ENCODE measurements at places on chromosomes 2 and 18. TPM values are rescaled to one million over a fixed set of nuclear protein-coding genes. Genes with fewer than 3 reads are reported as not detected.

The PLGLB1 gene
- polyA plus RNA-seq: 11.3 TPM

The RBM45 gene
- polyA plus RNA-seq: 21.9 TPM

DNA sequence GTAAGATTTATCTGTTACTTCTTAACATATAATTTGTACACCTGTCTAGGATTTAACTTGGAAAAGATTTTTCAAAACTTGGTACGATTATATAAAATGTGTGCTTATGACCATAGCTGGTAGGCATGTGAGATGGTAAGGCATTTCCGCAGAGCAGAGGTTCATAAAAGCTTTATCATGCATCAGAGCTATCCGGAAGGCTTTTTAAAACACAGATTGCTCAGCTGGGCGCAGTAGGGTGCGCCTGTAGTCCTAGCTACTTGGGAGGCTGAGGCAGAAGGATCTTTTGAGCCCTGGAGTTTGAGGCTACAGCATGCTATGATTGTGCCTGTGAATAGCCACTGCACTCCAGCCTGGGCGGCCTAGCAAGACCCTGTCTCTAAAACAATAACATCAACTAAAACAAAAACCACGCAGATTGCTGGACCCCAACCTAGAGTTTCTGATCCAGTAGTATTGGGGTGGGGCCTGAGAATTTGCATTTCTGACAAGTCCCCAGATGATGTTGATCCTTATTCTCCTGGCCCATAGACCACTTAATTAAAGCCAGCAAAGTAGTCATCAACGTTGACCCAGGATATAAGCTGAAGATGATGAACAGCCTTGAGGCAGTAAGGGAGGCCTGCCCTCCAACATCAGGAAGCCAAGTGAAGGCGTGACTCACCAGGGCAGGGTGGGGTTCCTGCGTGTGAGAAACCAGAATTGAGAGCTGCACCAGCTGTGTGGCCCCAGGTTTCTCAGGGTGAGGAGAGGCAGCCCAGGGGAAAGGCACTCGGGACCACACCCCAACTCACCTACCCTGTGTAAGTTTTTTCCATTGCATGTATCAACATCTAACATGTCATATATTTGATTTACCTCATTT is 21.6 kb upstream of the SLC20A1 start:
- no peak for DNase-seq

DNA sequence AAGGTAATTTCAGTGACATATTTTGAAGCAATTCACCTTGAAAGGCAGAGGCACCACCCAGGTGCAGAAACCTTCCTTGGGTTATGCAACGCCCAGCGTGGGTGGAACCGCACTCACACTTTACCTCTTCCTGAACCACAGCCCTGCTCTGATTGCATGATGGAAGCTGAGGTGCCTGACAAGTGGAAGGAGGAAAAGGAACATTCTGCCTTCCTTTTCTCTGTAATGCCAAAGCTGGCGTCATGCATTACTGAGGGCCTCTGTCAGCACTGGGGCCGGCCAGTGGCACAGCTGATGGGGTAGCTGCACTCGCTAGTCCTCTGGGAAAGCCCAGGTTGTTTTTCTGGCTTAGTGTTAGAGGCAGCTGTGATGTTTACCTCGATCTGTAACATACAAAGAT is 266.5 kb downstream of the NEDD4L start:
- no peak for DNase-seq

GRCh38 chr2:62293490-62294271 is 97.8 kb downstream of the B3GNT2 start:
- DNase-seq: peak; percentile 71

The FIGN gene
- polyA plus RNA-seq: 8.9 TPM

The MAP2 gene
- polyA plus RNA-seq: 30.0 TPM

DNA sequence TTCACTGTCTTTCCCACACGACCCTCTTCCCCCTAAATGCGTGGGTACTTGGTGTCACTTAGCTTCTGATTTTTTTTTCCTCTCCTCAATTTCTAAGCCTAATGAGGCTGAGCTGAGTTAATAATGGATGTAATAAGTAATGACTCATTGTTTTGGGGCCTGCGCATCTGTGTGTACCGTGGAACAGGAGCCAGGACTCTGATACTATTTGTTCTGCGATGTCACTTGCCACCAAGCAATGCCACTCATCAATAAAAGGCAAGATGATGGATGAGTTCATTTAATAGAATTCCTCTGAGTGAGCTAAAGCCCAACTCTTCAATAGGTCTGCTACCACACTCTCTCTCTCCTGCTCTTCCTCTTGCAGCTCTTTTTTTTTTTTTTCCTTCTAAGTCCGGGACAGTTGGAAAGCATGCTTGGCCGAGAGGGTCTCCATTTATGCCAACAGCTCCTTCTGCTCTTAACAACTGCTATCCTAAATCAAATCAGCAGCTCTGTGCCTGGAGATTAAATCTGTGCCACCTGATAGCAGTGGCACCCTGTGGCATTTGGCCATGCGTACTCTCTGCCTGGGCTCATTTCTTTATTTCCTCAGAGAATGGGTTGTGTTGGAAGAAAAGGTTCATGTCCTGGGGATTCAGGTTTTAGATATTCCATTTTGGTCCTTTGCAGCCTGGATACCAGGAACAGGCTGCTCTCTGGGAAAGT is 1284.2 kb upstream of the PIK3C3 start:
- no peak for DNase-seq

DNA sequence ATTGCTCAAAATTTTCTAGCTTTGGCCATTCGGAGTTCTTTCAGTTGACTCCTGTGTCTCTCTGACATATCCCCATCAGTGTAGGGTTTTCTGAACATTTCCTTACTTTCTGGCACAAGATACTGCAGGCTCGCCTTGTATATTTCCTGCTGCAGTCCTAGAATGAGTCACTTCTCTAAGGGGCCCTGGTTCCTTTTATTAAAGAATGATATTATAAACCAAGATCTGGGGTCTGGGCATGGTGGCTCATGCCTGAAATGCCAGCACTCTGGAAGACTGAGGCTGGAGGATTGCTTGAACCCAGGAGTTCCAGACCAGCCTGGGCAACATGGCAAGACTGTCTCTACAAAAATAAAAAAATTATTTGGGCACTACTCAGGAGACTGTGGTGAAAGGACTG is 3.0 kb upstream of the RPL37A start:
- no peak for DNase-seq

DNA sequence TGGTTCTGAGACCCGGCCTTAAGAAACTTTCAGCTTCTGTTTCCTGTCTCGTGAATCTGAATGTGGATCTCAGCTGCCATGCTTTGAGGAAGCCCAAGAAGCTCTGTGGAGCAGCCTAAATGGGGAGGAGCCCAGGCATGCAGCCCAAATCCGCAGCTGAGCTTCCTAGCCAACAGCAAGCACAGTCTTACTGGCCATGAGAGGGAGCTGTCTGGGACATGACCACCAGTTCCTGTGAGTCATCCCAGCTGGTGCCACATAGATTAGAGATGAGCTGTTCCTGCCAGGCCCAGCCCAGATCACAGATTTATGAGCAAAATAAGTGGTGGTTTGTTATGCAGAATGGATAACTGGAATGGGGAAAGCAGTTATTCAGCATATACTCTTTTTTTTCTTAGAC is 224.4 kb upstream of the APCDD1 start:
- DNase-seq: no peak

GRCh38 chr2:20167356-20167755 is 57.6 kb downstream of the SDC1 start:
- DNase-seq: no peak

DNA sequence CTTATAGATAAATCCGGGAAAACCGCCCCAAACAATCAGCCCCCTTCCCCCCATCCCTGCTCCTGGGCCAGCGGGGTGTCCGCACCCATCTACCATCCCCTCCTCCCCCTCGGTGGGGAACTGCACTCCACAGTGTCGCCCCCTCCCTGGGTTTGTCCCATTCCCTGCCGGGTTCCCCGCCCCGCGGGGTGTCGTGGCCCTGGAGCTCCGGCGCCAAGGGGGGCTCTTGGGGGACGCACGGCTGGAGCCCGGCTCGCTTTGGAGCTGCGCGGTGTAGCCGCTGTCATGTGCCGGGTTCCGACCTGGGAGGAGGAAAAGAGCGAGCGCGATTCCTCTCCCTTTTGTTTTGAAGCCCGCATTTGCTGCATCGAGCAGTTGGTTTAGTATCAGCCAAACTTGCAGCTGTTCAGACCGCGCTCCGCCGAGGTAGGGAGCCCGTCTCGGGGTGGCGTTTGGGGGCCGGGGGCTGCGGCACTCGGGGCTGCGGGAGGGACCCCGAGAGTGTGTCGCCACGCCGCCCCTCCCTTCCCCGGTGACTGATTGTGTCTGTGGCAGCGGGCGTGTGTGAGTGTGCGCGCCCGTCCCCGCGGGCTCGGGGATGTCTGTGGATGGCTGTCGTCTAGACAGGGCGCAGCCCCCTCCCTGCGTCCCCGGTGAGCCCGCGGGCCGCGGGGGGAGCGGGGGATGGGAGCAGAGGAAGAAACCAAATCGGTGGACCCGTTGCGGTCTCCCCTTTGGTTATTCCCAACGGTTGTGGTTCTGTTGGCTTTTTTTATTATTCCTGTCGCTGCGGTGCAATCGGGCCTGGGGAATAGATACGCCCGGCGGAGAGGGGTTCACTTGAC is 797 bp downstream of the CTIF start:
- peak; percentile 38 for DNase-seq

DNA sequence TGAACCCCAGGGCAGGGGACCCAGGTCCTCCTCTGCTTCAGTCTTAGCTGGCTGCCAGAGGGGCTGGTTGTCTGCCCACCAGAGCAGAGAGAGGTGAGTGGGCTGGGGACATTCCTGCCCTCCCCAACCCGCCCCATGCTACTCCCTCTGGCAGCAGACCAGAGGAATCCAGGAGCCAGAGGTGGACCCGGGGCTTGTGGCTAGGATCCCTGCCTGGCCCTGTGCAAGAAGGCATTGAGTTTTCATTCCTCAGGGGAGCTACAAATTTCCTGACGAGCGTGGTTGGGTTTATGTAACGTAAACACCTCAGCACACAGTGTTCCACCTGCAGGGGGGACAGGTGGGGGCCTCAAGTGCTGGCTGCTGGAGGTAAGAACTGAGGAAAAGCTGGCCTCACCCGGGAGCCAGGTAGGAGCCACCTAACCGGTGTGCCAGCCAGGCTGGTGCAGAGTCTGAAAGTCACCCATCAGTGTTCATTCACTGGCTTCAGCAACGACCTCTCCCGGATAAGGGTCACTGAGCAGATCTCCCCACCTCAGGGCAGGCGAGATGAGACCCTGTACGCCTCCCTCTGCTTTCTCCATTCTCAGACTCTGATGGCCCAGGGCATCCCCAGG is 246.8 kb downstream of the DYSF start:
- DNase-seq: no peak

- DNase-seq: no peak
Observed at GRCh38 chr18:54284981-54285785, 15.9 kb downstream of the POLI start.

DNA sequence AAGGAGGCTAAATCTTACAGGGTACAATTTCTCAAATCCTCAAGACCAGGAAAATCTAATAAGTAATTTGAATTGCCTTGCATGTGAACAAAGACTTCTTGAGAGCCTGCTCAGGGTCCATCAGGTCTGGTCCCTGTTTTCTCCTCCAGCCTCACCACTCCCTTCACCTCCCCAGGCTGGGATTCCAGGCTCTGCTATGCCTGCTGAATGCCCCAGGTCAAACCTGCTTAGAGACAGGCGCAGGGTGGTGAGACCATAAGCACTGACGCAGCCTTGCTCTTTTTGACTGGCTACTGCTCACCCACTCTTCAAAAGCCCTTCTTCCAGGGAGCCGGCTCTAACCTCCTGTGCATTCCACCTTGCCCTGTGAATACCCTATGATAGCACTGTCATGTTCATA is 356.4 kb upstream of the ACVR2A start:
- DNase-seq: no peak

The MMADHC gene
- polyA plus RNA-seq: 131 TPM

- DNase-seq: no peak
Observed at GRCh38 chr2:161576421-161576820, 47.8 kb upstream of the SLC4A10 start.

DNA sequence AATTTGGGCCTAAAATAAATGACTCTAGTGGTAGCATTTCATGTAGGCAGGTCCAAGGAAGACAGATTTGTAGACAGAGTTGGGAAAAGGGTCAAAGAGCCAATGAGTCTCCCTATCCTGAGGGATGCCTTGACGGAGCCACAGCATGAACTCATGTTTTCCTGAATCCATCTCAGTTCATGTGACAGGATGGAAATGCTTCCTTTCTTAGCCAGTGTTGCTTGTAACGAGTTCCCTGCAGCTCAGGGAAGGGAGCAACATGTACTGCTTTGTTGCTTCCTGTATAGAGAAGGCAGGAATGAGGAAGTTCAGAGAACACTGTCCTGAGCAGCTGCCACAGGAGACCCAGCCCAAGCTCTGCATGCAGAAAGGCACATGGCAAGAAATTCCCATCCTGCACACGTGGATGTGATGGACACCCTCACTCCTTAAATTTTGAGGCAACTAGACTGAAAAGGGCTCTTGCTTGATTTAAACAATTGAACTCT is 27.9 kb downstream of the TMEM17 start:
- DNase-seq: no peak

GRCh38 chr18:31941010-31941809 is 1.7 kb downstream of the TRAPPC8 start:
- no peak for DNase-seq

DNA sequence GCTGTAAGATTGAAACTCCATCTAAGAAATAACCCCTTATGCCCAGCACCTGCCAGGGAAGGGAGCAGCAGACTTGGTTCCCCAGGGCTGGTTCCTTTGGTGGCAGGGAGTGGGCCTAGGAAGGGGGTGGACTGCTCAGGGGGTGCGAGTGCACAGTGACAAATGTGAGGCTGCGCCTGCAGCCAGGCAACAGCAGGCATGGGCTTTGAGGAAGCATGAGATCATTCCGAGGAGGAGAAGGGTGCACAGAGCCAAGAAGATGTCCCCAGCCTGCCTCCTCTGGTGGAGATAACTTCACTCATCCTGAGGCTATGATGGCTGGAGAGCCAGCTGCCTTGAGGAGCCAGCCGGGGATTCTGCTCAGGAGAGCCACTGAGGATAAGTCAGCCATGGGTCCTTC is 158.0 kb downstream of the CAPN13 start:
- DNase-seq: no peak

- no peak for DNase-seq
Observed at GRCh38 chr2:176856683-176857082, 355.9 kb upstream of the HNRNPA3 start.

The C2orf80 gene
- not detected for polyA plus RNA-seq

The IGFBP5 gene
- 396 TPM for polyA plus RNA-seq

DNA sequence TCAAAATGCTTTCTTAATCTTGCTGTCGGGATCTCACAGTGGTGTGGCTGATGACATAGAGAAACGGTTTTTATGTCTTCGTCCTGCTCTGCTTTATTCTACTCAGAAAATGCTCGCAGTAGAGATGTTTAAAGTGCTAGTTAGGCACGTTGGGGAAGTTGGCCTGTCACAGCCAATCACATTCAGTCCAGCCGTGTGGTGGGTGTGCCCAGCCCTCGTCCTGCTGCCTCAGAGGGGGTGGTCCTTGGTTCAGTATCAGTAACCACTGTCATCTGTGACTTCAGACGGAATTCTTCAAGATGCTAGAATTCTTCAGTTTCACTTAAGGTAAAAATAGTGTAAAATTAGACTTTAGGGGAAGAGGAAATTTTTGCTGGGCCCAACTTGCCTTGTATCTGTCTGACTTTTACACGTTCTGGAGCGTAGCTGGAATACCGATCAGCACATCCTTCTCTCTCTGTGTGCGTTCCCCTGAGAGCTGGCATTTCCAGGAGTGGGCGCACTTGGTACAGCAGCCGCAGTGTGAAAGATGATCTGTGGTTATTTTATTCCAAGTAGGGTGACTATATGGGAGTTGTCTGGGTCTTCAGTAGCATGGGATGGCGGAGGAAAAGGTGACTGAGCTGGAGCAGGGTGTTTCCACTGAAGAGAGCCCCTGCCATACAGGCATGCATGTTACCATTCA is 18.5 kb downstream of the TRAF3IP1 start:
- no peak for DNase-seq

The DNAJC5G gene
- polyA plus RNA-seq: 1.1 TPM

- no peak for DNase-seq
Observed at GRCh38 chr2:228140934-228141528, 40.5 kb downstream of the SPHKAP start.

GRCh38 chr2:48444404-48444803 is 85.5 kb upstream of the STON1 start:
- no peak for DNase-seq

Measured in right renal pelvis (tissue), 4 donors.